ENCODE measurements at places on chromosomes 3 and 15.

GRCh38 chr3:69200384-69201068 is 78.1 kb upstream of the LMOD3 start:
- DNase-seq, result peak; percentile 34

GRCh38 chr15:48644827-48645557 is 517 bp downstream of the FBN1 start:
- peak; percentile 50 for DNase-seq

DNA sequence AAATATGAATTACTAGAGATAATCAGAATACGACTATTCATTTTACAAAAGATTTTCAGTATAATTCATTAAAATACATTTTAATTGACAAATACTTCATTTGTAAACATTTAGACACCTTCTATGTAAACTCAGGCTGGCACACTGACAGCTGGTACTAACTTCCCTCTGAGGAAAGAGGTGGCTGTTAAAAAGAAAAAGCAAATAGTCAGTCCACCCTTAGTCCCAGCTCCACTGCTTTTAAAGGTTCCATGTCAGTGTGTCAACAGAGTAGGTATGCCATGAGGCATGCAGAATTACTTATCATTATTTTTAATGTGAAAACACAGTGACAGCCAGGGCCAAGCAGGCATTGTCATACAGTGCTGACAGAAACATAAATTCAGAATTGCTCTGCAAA is 16.1 kb downstream of the TM6SF1 start:
- no peak for DNase-seq

DNA sequence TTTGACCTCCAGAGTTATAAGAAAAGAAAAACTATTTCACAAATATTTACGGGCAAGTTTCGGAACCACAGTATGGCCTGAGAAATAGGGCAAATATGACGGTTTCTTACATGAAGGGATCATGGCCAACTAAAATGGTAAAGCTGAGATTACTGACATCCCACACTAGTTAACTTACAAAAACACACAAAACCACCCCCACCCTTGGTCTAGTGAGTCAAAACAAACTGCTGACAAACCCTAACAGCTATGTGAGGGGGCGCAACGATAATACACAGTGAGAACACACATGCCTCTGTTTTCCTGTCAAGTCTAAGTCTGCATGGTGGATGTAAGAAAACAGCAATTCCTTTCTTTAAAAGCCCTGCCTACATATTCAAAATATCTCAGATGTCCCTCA is 32.3 kb downstream of the CBLB start:
- DNase-seq, result no peak

DNA sequence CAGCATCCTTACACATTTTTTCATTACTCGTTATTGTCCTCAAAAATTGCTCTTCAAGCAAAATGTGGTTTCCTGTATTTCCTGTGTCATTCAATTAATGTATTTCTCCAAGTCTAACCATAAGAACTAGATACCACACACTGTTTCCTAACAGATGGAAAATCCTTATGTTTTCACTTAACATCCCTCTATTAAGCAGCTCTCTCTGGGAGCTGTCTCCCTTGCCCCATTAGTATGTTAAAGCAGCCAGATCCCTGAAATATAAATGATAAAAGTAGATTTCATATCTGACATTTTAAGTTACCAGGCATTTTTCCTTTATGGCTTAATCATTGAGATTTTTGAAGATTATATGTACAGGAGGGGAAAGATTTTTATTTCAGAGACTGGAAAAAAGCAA is 15.9 kb downstream of the PFN2 start:
- DNase-seq, result peak; percentile 63

All from skin of body (tissue), 3 donors.